ENCODE measurements at places on chromosomes 4 and X. TPM values are rescaled to one million over a fixed set of nuclear protein-coding genes. Genes with fewer than 3 reads are reported as not detected.
A peak's percentile ranks its signal among the peaks of the same experiment; 100 is the strongest.

Gene ADGRG4
- 0.01 TPM for polyA plus RNA-seq

Gene WDFY3
- 36.8 TPM for polyA plus RNA-seq

GRCh38 chr4:180925805-180926204 lies 1317.4 kb upstream of the TENM3 start:
- DNase-seq = no peak

DNA sequence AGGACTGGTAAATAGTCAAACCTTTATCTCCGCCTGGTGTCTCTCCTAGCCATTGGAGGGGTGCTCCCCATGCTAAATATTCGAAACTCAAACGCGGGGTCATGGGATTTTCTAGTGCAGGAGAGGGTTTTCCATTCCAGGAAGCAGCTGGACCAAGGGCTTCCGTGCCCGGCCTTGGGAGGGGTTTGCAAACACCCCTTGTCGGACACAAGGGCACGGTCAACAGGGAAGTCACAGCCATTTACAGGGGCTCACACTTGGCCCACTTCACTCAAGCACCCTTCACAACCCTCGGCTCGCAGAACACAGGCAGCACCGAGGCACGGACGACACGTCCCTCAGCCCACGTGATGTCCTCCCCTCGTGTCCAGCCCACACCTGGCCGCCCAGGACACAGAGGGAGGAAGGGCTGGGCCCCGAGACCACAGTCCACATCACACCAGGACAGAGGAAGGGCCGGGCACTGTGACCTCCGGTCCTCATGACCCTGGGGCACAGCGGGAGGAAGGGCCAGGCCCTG lies 10.3 kb upstream of the PLCXD1 start:
- peak; percentile 25 for DNase-seq

GRCh38 chr4:73417973-73418372 lies 13.9 kb downstream of the ALB start:
- DNase-seq = no peak

All from ovary (tissue), 10 donors.